ENCODE measurements at places on chromosomes 5 and 9. TPM values are rescaled to one million over a fixed set of nuclear protein-coding genes. Genes with fewer than 3 reads are reported as not detected.

DNA sequence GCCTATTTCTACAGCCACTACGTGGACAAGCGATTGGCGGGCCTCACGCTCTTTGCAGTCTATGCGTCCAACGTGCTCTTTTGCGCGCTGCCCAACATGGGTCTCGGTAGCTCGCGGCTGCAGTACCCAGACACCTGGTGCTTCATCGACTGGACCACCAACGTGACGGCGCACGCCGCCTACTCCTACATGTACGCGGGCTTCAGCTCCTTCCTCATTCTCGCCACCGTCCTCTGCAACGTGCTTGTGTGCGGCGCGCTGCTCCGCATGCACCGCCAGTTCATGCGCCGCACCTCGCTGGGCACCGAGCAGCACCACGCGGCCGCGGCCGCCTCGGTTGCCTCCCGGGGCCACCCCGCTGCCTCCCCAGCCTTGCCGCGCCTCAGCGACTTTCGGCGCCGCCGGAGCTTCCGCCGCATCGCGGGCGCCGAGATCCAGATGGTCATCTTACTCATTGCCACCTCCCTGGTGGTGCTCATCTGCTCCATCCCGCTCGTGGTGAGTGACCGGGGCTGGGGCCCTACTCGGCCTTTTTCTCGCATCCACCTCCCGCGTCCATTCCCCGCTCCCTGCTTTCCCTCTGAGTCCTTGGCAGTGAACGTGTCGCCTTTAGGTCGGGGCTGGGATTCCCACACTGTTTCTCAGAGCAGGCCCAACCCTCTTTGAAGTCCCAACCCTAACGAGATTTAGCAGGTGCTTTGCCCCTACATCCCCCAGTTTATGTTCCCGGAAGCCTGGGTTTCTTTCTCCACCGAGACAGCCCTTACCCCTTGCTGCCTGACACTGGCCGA is 1.8 kb downstream of the PTGER4 start:
- DNase-seq: no peak

DNA sequence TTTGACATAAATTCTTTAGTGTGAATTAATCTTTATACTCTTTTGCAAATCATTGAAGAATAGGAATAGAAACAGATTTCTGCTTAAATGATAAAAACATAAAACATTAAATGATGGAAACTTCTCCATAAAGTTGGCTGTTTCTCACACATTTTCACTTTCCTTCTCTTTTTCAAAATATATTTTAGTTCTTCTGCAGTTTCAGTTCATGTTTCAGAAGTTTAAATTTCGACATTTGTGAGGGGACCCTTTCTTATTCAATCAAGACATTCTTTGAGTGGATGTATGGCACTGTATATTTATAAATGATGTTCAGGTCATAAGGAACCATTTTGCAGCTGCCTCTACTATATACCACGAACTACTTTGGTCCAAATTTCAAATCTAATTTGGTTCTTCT is 34.6 kb downstream of the TNFAIP8 start:
- no peak for DNase-seq

DNA sequence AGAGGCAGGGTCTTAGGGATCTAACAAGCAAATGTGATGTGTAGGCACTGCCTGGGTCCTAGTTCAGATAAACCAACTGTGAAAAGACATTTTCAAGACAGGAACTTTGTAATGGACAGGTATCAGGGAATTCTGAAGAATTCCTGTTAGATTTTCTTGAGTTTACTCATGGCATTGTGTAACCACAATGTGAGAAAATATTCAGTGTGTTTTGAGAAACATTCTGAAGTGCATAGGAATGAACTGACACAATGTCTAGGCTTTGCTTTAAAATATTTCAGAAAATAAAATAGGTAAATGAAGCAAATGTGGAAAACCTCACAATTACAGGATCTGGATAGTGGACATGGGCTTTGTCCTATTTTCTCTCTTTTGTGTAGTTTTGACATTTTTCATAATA is 15.2 kb upstream of the AFAP1L1 start:
- no peak for DNase-seq

- no peak for DNase-seq
Observed at GRCh38 chr5:95069948-95070347, 214.9 kb downstream of the MCTP1 start.

The CLIC3 gene
- total RNA-seq: 126 TPM
